Stimulated activated CD8-positive, alpha-beta memory T cell treated with anti-CD3 and anti-CD28 coated beads, Interleukin-4, amount 100 ng/mL, for 4 hours (primary cell): ENCODE measurements at places on chromosomes 6 and 20.

- no peak for DNase-seq
These were observed 36.5 kb downstream of the ZNF217 start for GRCh38 chr20:53557130-53557529.

- DNase-seq = no peak
These were observed 7.3 kb downstream of the KCNK5 start for GRCh38 chr6:39221779-39222641.

DNA sequence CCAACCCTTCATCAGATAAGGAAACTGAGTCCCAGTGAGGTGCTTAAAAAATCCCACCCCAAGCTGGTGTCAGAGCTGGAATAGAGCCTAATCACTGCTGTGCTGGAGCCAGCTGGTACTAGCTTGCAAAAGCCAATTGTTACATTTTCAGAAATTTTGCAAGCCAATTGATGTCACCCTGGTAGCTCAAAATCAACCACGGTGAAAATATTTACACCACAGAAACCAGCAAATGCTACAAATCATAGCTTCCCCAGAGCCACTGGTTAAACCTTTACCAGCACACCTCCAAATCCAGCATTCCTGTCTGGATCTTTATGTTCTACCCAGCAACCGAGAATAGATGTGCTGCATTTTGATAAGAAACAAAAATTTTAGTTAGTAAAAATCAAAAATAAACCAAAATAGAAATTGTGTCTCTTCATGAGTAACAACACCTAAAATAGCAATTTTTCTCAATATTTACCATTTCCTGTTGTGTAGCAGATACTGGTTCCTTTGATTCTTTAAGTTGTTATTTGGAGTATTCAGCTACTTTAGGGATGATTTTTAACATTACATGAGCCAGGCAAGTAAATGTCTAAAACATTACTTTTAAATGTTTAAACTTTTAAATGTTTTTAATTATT, 7.2 kb upstream of the LCA5 start:
- DNase-seq = no peak

GRCh38 chr6:89564752-89565427, 73.7 kb downstream of the LYRM2 start:
- DNase-seq = no peak

DNA sequence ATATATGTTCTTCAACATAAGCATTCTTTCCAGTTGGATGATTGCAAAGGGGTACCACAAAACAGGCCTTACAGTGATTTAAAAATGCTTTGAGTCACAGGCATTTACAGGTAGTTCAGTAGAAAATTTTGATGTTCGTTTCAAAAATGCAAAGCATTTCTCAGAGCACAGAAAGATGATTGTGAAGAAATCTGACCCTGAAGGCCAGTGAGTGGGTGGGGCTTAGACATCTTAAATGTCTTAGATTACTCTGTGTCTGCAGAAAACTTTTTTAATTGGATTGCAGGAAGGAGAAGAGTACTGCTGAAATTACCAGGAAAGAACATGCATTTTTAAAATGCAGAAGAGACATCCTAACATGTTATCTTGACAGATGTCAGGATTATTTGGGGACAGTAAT, 268.3 kb downstream of the CDKAL1 start:
- DNase-seq = no peak

- DNase-seq = no peak
These were observed 6.2 kb downstream of the SNAP91 start for GRCh38 chr6:83702749-83703148.

- no peak for DNase-seq
These were observed 99.3 kb upstream of the CHD6 start for GRCh38 chr20:41717483-41717882.

DNA sequence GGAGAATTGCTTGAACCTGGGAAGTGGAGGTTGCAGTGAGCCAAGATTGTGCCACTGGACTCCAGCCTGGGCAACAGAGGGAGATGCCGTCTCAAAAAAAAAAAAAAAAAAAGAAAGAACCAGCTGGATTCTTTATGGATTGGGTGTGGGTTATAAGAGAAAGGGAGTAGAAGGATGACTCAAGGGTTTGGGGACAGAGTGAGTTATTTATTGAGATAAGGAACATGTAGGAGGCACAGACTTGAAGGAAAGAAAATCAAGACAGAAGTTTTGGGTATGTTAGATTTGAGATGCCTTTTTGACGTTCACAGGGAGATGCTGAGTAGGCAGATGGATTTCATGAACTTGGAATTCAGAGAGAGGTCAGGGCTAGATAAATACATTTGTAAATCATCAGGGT, 47.6 kb downstream of the KIZ start:
- DNase-seq = no peak

- DNase-seq = no peak
These were observed 22.7 kb downstream of the SENP6 start for GRCh38 chr6:75624335-75624734.

DNA sequence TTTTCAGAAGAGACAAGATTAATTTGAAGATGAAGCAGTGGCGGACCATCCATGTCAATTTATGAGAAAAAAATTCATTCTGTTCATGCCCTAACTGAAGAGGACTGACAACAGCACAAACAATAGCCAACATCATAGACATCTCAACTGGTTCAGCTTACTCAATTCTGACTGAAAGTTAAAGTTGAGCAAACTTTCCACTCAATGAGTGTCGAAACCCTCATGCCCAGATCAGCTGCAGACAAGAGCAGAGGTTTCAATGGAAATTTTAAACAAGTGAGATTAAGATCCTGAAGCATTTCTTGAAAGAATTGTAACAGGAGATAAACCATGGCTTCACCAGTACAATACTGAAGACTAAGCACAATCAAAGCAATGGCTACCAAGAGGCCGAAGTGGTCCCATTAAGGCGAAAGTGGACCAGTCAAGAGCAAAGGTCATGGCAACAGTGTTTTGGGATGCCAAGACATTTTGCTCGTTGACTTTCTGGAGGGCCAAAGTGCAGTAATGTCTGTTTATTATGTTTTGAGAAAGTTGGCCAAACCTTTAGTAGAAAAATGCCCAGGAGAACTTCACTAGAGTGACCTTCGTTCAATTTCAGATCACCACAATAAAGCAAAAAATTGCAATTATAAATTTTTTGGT, 6.1 kb upstream of the SFT2D1 start:
- no peak for DNase-seq

GRCh38 chr6:152300517-152300916, 336.6 kb downstream of the SYNE1 start:
- DNase-seq = no peak

DNA sequence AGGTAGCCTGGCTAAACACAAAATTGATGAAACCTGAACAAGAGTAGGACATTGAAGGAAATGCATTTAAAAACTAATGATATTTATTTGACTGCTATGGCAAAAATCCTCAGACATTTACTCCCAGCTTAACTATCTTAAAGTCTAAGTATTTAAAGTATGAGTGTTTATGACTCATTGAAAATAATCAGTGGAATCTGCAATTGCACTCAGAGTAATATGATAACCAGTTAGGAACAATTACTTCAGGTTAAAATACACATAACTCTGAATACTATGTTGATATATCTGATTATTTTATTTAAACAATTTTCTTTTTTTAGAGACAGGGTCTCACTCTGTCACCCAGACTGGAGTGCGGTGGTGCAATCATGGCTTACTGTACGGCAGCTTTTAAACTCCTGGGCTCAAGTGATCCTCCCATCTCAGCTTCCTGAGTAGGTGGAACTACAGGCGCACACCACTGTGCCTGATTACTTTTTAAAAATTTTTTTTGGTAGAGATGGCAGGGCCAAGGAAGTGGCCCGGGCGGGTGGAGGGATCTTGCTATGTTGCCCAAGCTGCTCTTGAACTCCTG, 43.9 kb downstream of the FILIP1 start:
- no peak for DNase-seq

DNA sequence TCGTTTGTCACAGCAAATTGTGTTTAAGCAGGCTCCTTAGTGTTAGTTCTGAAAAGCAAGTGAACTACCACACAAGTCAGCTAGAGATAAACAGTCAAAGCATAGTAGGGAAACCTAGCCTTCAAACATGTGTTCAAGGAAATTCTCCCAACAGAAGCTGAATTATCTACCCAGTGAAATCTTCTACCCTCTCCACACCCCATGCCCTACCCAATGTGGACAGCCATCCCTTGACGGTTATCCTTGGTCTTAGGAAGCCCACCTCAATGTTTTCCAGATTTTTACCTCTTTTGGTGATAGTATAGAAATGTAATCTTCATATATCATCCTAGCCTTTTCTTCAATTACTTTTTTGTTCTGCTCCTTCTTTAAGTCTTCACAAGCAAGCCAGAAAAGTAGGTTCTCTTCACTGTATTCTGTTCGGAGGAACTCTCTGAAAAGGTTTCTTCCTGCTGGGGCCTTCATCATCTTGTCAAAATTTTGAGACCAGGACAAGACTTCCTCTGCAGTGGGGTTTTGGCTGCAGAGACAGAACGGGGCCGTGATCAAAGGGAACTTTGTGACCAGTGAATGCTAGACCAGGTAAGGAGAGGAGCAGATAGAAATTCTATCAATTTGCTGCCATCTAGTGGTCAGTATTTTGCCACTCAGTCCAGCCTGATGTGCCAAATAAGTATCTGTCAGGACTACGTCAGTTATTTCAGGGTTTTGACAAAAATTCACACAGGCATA, 21.6 kb upstream of the MTRF1L start:
- no peak for DNase-seq

- peak; percentile 6 for DNase-seq
These were observed 69.6 kb downstream of the SSR1 start for GRCh38 chr6:7243179-7243981.

- DNase-seq = no peak
These were observed 568.0 kb downstream of the KIF16B start for GRCh38 chr20:16005021-16005914.

- no peak for DNase-seq
These were observed 34.9 kb downstream of the RNF24 start for GRCh38 chr20:3980260-3981131.

DNA sequence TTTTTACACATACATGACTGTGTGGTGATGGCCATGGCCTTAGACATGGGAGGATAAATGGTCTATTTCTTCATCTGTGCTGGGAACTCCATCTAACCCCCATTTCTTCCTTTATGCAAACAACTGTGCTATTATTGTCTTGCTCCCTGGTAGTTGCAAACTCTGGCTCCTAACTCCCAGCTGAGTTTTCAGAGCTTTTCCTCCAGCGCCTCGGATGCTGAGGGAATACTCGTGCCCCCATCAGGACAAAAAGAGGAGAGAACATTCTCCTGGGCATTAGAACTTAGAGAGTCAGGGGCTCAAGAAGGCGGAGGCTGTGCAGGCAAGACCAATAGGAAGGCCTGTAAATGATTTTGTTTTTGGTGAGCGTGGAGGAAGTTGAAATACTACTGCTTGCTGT, 2.1 kb downstream of the DAAM2 start:
- DNase-seq = no peak

DNA sequence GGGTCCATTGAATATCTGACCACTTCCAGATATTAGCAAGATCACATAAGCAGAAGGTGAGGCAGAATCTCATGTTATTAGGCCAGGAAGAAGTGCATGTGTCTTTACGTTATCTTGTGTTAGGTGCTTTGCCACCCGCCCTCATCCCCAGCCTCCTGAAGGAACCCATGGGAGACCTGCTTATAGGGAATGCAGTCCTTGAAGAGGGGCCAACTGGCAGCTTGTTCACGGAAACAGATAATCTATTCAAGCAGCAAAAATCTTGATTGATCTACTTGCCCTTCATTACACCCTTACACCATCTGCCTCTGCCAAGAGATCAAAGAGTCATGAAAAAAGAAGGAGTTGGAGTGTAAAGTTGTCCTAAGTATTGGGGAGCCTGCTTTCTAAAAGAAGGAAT, 576.4 kb downstream of the HTR1B start:
- DNase-seq = no peak

DNA sequence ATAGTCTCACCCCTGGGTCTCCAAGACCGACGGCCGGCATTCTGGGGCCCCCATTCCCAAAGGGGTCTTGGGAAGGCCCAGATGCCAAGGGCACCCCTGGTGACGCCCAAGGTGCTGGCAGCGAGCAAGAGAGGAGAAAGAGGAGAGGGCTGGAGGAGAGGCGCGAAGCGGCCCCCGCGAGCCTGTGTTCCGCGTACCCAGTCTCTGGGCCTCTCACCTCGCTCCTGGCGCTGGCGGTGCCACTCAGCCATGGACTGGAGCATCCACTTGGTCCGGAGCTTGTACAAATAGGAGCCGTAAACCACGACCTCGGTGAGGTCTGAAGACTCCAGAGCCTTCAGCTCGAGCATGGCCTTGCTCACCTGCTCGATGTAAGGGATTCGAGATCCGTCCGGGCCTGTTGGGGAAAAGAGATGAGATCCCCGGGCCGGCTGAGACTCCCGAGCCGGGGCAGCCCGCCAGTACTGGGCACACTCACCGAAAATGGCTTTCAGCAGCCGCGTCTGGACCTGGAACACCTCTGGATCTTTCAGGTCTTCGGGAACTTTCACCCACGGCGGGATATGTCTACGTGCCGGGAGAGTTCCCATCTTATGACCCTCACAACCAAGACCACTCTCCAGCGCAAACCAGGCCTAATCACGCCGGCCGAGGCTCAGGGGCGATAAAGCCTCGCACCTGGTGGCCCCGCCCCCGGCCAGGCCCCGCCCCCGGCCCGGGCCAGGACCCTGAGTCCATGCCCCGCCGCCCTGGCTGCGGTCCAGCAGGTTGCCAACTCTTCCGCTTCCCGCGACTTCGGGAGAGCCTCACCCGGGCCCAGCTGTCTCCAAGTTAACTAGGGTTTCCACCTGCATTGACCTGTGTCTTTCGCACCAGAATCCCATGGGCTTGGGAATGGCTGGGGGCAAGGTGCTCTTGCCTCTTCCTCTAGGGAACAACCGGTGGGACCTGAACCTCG, at the start of gene DPPA5:
Gene DPPA5, minus strand, starts transcription at position 641 of the 958 bp plus-strand sequence. Its CDS starts 51 bp downstream, at position 590.
- no peak for DNase-seq

GRCh38 chr6:170080828-170081371, 210.0 kb downstream of the DLL1 start:
- no peak for DNase-seq
